ENCODE measurements at places on chromosomes 7 and 10.

DNA sequence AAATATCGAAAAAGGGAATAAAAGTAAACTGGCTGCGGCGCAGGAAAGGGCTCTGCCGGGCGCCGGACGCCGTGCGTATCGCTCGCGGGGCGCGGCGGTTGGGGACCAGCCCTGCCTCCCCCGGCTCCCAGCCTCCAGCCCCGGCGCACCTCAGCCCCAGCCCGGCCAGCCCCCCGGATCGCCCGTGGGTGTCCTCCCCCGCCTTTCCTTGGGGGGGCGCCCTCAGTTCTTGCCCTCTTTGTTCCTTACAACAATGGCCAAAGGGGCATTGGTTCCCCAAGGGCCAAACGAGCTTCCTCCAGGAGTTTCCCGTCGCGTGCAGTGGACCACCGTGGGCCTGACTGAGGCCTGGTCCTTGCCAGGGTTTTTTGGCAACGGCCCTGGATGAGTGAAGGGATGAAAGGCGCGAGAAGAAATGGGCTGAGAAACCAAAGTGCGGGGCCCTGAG, 1.2 kb downstream of the MACROH2A2 start:
- DNase-seq: peak; percentile 59

DNA sequence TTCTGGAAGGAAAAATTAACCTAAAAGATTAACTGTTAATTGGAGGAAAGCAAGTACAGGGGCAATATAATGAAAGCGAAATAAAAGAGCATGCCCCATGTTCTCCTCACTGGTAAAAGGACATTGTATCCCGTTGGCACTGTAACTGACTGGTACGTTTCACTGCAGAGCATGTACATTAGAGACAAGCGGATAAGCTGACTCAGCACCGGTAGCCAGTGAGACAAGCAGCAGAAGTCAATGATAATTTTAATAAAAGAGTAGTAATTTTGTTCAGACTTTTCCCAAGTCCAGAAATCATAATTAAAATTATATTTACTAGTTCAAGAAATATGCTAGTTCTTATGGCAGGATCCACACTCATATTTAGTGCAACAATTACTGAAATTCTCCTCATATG, 161.5 kb upstream of the VWC2 start:
- no peak for DNase-seq

DNA sequence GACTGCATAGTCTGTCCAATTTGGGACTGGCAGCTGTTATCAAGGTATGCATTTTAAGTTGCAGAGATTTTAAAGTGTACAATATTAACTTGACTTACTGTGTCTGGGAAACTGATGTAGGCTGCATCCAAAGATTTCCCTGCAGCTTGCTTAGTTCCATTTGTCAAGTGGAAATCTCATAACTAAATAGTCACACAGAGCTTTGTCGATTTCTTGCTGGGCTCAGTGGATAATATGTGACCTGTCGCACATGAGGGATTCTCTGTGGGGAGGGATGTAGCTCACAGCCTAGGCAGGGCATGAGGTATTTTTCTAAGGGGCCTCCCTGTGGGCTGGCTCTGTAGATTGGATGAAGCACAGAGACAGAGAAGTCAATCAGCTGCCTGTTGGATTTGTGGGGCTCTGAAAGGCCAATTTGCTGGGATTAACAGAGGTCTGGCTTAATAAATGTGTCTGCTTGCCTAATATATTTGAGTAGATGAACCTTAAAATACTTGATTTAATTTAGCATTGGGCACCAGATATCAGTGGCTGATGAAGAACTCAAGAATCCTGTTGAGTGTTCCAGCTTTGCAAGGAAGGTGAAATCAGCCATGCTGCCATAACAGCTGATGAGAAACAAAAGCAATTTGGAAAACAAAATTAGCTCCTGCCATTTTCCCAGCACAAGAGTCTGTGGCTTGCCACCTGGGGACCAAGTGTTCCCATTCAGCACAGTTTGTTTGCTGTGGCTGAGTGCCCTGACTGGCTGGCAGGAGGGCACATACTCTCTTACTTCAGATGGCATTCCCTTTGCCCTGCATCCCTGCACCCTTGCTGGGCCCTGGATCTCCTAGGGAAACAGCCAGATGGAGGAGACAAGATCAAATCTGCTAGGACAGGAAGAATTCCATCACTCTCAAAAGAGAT, 598.5 kb downstream of the SORCS3 start:
- peak; percentile 83 for DNase-seq

DNA sequence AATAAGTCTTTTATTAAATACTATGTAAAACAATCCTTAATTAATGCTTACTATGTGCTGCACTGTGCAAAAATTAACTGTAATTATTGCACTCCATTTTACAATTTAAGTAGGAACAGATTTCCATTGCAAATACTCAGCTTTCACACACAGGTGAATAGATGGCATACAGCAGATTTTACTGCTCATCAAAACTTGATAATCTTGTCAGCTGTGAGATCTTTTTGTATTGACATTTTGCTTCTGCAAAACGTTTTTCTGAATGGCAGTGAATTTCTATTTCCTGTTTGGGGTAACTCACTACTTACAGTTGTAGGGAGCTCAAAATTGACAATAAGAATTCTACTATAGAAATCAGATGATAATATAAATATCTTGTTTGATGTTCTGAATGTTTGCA, 220.0 kb upstream of the MAGI2 start:
- DNase-seq: no peak

- DNase-seq: no peak
Measured at GRCh38 chr7:143205560-143206293, 16.1 kb upstream of the TAS2R40 start.

DNA sequence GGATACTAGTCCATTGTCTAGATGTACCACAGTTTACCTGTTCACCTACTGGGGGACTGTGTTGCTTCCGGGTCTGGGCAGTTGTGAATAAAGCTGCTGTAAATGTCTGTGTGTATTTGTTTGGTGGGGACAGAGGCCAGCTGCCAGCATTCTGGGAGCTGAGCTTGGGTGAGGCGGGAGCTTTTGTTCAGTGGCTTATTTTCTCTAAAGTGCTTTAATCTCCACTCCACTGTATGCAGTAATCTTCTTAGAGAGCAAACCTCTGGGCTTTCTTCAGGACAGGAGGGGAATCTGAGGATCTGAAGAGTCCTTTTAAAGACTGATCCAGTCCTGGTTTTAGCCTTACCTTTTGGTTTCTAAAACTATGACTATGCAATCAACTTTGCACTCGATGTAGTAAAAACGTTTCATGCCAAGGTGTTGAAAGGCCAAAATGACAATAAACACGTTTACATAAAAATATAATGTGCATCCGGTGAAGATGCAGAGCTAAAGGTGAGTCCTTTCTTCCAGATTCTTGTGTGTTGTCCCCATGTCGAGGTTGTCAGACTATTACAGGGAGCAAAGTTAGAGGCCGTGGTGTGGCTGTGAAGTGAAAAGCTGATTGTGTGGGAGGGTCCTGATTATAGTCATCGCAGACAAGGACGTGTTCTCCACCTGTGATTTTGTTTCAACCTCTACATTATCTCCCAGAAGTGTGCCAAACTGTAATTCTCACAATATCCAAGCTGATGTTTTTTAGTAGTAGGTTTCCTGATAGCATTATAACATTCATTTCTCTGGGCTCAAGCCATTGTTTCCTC, 279.8 kb downstream of the CAMK1D start:
- peak; percentile 73 for DNase-seq

GRCh38 chr10:61320257-61320587, 133.0 kb downstream of the TMEM26 start:
- no peak for DNase-seq

- no peak for DNase-seq
Measured at GRCh38 chr10:15200626-15201025, 32.1 kb upstream of the NMT2 start.

GRCh38 chr7:116327752-116328151, 117.4 kb downstream of the TES start:
- no peak for DNase-seq

DNA sequence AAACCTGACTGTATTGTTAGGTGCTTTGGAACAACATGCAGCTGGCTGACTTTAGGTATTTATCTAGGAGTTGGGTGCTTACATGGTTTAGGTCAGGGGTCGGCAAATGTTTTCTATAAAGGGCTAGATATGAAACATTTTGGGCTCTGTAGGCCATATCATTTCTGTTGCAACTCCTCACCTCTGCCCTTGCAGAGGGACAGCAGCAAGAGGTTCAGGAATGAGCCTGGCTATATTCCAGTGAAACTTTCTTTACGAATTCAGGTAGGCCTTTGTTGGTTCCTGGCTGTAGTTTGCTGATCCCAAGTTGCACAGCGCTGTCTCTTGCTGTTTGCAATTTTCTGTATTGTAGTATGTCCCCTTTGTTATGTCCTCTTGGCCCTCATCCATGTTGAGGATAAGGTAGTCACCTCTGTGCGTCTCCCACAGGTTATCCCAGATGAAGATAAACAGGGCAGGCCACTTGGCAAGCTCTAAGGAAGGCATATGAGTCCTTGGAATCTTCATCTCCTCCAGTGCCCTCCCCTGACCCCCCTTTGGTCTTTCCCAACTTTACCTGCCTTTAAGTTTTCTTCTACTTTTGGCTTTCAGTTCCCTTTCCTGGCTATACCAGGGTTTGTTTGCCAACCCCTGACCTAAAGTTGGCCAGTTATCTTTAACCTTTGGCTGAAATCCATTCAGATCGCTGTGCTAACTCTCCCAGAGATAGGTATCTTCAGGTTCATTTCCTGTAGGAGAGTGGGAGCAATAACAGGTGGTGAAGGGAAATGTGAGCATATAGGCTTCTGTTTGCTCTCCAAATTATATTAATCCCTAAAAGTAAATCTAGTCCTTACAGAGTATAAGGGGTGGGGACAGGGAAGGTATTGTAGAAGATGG, 36.1 kb downstream of the SGPL1 start:
- peak; percentile 51 for DNase-seq

GRCh38 chr10:12419262-12419847, 70.0 kb downstream of the CAMK1D start:
- DNase-seq: no peak

DNA sequence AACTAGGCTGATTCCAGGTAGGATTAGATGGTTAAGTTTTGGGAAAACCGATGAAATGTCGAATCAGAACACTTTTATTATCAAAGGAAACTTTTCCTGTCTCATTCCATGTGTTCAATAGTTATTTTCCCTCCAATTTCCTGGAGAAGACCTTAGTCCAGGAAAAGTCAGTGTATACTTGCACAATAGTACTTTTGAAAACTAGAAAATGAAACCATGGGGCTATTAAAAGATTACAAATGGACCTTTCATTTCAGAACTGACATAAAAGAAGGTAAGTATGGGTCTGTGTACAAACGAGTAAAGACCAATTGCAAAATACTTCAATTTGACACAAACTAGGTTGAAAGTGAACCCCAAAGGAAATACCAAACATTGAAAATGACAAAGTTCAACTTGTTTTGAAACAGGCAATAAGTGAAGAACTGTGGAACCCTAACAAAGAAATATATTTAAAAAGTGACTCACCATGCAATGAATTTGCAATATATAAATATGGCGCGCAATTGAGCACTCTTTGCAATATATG, 2.1 kb downstream of the AVPI1 start:
- DNase-seq: no peak

GRCh38 chr7:151839451-151839921, 37.4 kb downstream of the PRKAG2 start:
- DNase-seq: no peak

GRCh38 chr7:16904076-16904475, 22.3 kb upstream of the AGR3 start:
- DNase-seq: no peak

GRCh38 chr7:69208848-69209247, 389.4 kb upstream of the AUTS2 start:
- no peak for DNase-seq

DNA sequence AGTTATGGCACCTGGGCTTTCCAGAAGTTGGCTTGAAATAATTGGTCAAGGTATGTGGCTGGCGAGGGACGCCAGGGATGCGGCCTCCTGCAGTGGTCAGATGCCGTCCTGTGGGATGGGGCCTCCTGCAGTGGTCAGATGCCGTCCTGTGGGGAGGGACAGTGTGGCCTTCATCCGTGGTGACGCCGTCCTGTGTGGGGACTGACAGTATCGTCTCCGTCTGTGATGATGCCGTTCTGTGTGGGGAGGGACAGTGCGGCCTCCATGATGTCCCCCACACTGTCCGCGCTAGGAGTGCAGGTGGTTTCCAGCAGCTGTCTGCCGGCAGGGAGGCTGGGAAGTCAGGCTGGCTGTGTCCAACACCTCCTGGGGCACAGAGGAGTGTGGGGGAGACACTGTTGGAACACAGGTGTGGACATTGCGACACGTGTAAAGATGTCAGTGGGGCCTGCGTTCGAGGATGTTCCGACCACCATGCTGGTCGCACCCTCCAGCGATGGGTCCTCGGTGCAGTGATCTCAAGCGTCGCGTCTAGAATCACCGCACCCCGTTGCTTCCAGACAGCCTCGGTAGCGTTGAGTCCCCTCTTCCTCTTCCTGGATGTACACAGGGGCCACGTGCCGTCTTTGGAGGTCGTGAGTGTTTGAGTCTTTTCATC, 52.6 kb downstream of the INPP5A start:
- no peak for DNase-seq

- no peak for DNase-seq
Measured at GRCh38 chr7:155773531-155773930, 38.7 kb downstream of the SHH start.

DNA sequence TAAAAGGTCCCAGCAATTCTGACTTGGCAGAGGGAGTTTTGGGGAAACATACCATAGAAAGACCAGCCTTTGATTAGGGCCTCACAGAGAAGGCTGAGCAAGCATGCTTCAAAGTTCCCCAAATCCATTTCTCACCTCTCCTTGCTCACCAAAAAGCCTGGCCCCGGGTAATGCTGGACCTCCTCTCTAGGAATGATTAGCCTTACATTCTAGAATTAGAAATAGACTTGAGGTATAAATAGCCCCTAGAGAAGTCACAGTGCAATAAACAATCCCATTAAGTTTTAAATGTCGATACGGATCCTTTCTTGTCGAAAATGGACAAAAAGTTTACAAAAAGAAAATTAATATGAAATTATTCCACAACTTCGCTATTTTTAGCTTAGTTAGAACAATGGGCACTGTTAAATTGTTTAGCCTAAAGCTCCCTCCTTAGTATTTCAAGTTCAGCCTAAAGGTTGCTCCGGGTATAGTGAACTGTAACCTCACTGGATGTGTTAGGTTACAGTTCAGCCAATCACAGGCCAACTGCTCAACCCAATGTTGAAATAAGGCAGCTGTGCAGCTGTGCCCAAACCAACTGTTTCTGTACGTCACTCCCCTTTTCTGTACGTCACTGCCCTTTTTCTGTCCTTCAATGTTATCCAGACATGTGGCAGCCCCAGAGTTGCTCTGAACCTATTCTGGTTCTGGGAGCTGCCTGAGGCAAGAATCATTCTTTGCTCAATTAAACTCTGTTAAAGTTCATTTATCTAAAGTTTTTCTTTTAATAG, 7.9 kb upstream of the GSDME start:
- DNase-seq: no peak

Data from NCI-H69 (cell line).